ENCODE measurements at places on chromosomes 16 and 17. TPM values are rescaled to one million over a fixed set of nuclear protein-coding genes. Genes with fewer than 3 reads are reported as not detected.

RGS9 gene
- total RNA-seq, result 1.9 TPM

NGFR gene
- total RNA-seq, result 0.48 TPM

PYY gene
- 2.1 TPM for total RNA-seq

MIF4GD gene
- 16.4 TPM for total RNA-seq
